ENCODE measurements at places on chromosomes 4 and X. TPM values are rescaled to one million over a fixed set of nuclear protein-coding genes. Genes with fewer than 3 reads are reported as not detected.

CXCR3 gene
- total RNA-seq = 8.7 TPM

TLR3 gene
- 4.9 TPM for total RNA-seq

PABPC4L gene
- not detected for total RNA-seq

PNMA3 gene
- total RNA-seq = 3.5 TPM

TMEM175 gene
- total RNA-seq = 72.8 TPM

MAGEA12 gene
- not detected for total RNA-seq

WAS gene
- total RNA-seq = 141 TPM

XAGE1A gene
- not detected for total RNA-seq

ZNF185 gene
- 6.5 TPM for total RNA-seq

GPRASP1 gene
- 11.2 TPM for total RNA-seq

FOXO4 gene
- total RNA-seq = 57.2 TPM

APOOL gene
- 9.8 TPM for total RNA-seq

CXorf51B gene
- total RNA-seq = not detected

HOPX gene
- total RNA-seq = 152 TPM

SYP gene
- 1.0 TPM for total RNA-seq

MGAT4D gene
- total RNA-seq = not detected

CTBP1 gene
- total RNA-seq = 388 TPM

NDP gene
- total RNA-seq = not detected

SPINK2 gene
- total RNA-seq = 0.42 TPM

RASL11B gene
- total RNA-seq = not detected

MGARP gene
- total RNA-seq = 0.63 TPM

F8A2 gene
- total RNA-seq = not detected

GABRG1 gene
- not detected for total RNA-seq

P2RY8 gene
- total RNA-seq = 73.7 TPM

HDX gene
- total RNA-seq = 2.2 TPM

SOD3 gene
- total RNA-seq = not detected

CDKL2 gene
- 0.19 TPM for total RNA-seq

GAGE2A gene
- not detected for total RNA-seq

FAM184B gene
- total RNA-seq = not detected

GPR173 gene
- 0.48 TPM for total RNA-seq

TRIM2 gene
- total RNA-seq = not detected

FBXO8 gene
- 14.8 TPM for total RNA-seq

DGAT2L6 gene
- total RNA-seq = not detected

SLC25A43 gene
- total RNA-seq = 7.3 TPM

SPANXD gene
- total RNA-seq = not detected

PITX2 gene
- not detected for total RNA-seq

GAGE12E gene
- not detected for total RNA-seq

PNMA6A gene
- not detected for total RNA-seq

FAM53A gene
- total RNA-seq = 2.9 TPM

MND1 gene
- total RNA-seq = not detected
